ENCODE measurements at places on chromosomes 4 and X.

- DNase-seq, result no peak
These were observed 195.4 kb downstream of the SOWAHB start for GRCh38 chr4:76702440-76703122.

GRCh38 chr4:73922766-73923630 is 53.8 kb downstream of the CXCL1 start:
- DNase-seq, result peak; percentile 66

GRCh38 chr4:24914460-24914859 is 1.6 kb upstream of the CCDC149 start:
- DNase-seq, result no peak

DNA sequence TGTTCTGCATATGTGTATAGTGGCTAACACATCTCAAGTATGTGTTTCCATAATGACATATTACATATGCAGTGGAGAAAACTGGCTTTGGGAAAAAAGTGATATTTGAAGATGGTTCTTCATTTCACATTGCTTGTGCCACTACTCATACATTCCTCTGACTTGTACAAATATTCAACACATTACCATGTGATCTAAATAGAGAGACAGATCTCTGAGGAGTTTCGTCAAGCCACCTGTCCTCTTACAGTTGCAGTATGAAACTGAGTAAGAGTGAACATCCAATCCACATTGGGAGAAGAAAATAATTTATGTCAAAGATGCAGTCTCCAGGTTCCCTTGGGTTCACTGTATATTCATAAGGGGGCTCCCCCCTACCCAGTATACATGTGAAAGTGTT is 123.9 kb downstream of the KDR start:
- no peak for DNase-seq

- DNase-seq, result no peak
These were observed 1.8 kb downstream of the TLL1 start for GRCh38 chr4:165874791-165875371.

GRCh38 chrX:110477593-110478228 is 119.1 kb downstream of the RTL9 start:
- no peak for DNase-seq

DNA sequence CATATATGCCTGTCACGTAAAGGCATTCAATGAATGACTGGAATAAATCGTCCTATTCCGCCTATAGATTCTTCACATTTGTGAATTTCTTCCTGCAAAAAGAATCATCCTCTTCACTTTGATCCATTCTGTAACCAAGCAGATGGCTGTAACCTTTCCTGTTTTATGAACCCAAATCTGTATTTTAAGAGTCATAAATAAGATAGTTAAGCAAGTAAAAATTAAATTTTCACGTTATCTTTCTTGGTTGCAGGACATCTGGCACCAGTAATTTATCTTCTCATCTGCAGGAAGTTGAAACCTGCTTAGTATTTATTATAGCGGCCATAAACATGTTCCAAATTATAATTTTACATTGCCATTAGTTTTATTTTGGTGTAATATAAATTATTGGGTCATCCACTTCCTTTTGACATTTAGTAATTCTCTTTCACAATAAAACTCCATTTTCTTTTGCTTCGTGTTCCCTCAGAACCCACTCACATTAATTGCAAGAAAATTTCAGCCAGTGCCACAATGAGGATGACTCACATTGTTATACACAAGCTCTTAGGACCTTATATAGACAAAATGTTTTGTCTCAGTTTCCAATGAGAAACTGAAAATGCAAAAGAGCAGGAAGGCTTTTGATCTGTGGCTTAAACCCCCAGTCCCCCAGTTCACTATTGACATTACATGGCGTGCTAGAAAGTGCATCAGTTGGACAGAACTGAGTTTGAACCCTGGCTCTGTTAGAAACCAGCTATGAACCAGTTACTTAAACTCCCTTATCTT is 51.1 kb downstream of the TMEM156 start:
- peak; percentile 87 for DNase-seq

- peak; percentile 89 for DNase-seq
These were observed 11.9 kb downstream of the EDNRA start for GRCh38 chr4:147492761-147493160.

DNA sequence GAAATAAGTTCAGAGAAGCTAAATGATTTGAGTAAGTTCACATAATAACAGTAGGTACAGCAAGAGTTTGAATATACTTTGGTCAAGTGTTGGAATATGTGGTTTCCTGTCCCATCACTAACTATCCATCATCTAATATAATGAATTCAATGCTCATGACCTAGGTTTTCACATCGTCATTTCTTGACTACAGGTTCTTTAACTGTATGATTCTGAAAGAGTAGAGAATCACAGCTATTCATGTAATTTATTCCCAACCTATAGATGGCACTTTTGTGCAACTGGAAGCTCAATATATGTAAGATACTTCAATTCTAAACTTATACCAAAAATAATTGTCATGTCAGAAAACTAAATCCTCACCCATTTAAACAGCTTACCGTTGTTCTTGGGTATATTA is 53.1 kb downstream of the TIGD2 start:
- DNase-seq, result no peak

GRCh38 chr4:74133786-74134499 is 24.0 kb upstream of the MTHFD2L start:
- DNase-seq, result peak; percentile 92

DNA sequence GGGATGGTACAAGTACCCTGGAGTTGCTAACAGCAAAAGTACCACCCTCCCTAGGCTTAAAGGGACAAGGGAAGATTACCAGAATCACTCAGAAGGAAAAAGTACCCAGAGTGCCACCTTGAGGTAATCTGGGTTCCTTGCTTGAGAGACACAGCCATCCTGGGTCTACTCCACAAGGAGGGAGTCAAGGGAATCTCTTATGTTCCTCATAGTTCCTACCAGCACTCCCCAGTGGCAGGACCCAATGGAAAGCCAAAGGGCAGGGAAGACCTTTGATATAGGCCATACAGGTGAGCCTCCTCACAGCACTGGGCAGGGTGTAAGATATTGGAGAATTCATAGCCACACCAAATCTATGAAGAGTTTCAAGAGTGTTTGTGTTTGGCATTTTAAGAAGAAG is 5.7 kb downstream of the IL2 start:
- peak; percentile 7 for DNase-seq

DNA sequence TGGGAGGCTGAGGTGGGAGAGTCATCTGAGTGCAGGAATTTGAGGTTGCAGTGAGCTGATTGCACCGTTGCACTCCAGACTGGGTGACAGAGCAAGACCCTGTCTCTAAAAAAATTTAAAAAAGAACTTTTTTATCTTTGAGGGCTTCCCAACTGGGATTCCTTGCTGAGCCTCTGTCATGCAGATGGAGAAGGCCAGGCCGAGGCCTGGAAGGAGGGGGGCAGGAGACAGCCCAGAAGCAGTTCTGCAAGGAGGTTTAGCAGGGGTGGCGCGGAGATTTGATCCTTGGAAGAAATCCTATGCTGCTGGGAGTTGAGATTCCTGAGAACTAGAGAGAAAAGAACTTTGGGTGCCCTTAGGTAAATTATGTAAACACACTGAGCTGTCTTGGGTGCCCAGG is 2.5 kb upstream of the ARSD start:
- DNase-seq, result no peak

All from fibroblast of upper back skin (primary cell).